A549 treated with Hydrocortisone at 1 μM for 4 hours (cell line): ENCODE measurements at places on chromosomes 1 and 21. TPM values are rescaled to one million over a fixed set of nuclear protein-coding genes. Genes with fewer than 3 reads are reported as not detected.

The SIM2 gene
- total RNA-seq: 6.7 to 7.7 TPM (median 6.9 TPM) in 5 replicates

The SHISA4 gene
- total RNA-seq: 11.2 to 16.9 TPM (median 16.0 TPM) in 5 replicates

The HES2 gene
- 3.8 to 5.5 TPM (median 4.9 TPM) in 5 replicates for total RNA-seq

The NKAIN1 gene
- 0.95 to 1.6 TPM (median 1.1 TPM) in 5 replicates for total RNA-seq

The RUNX1 gene
- total RNA-seq: 7.4 to 9.2 TPM (median 8.7 TPM) in 5 replicates
